ENCODE measurements at places on chromosomes 4 and X. TPM values are rescaled to one million over a fixed set of nuclear protein-coding genes. Genes with fewer than 3 reads are reported as not detected.
A peak's percentile ranks its signal among the peaks of the same experiment; 100 is the strongest.

CENPVL2 gene
- not detected for polyA plus RNA-seq

MTNR1A gene
- polyA plus RNA-seq: 1.6 TPM

ZNF141 gene
- polyA plus RNA-seq: 27.4 TPM

DCHS2 gene
- 4.9 TPM for polyA plus RNA-seq

SRP72 gene
- 137 TPM for polyA plus RNA-seq

DNA sequence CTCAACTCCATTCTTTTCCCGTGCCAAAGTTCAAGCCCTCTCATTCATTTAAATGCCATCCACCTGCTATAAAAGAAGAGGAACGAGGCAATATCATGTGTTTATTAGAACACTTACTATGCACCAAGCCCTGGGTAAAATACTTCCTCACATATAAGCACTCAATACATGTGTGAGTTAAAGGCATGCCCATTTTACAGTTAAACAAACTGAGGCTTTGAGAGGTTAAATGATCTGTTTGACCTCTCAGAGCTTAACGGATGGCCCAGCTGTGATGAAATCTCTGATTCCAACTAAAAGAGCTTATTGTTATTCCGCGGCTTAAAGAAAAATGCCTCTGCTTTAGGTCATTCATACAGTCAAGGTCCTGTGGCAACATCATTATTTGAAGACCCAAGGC is 124.3 kb downstream of the HS6ST2 start:
- DNase-seq: no peak

DNA sequence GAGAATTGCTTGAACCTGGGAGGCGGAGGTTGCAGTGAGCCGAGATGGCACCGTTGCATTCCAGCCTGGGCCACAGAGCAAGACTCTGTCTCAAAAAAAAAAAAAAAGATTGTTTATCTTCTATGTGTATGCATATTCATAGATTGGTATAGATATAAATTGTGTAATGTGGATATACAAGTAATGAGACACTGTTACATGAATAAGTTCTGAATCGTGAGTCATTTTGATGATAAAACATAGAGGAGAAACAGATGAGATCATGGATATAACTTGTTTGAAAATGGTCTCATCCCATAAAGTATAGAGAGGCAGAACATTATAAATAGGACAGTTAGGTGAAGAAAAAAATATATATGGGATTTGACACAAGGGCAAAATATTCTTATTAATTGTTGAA is 628.0 kb downstream of the IL1RAPL1 start:
- no peak for DNase-seq

DNA sequence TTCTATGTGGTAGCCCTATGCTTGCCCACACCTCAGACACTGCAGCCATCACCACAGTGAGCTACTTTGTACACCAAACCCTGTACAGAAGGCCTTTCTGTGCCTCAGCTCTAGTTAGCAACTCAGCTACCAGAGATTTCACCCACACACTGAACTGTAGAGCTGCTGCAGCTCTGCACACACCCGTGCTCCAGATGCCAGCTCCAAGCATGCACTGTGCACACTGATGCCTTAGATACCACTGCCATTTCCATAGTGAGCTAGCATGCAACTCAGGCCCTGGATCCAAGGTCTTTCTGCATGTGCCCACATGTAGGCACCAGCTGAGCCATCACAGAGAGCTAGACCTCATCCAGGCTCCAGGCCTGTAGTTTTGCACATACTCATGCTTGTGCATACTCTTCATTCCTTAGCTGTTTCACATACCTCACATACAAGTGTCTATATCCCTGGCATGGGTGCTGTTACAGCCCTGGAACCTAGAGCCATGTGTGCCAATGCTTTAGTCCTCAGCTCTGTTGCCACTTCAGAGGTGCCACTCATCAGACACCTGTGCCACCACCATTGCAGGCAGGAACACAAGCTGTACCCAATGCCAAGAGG is 423.5 kb upstream of the NDST3 start:
- no peak for DNase-seq

DNA sequence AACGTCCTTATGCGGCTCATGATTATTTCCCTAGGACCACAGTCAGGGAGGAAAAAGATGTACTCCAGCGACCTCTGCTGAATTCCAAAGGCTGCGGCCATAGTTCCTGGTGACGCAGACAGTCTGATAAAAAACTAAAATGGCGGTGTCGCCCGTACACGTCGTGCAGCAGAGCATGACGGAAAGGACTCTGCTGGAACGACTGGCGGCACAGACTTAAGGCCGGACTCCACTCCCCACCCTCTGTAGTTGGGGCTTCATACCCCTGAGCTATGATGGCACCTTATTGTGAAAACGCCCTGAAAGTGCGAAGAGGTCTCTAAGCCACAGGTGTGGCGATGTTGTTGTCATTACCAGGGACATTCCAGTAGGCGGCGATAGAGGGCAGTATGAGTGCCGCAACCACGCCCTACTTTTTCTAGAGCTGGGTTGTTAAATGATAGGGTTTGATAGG is 90.0 kb upstream of the EDA2R start:
- peak; percentile 13 for DNase-seq

GRCh38 chr4:22848332-22848731 is 155.6 kb downstream of the GBA3 start:
- no peak for DNase-seq

DNA sequence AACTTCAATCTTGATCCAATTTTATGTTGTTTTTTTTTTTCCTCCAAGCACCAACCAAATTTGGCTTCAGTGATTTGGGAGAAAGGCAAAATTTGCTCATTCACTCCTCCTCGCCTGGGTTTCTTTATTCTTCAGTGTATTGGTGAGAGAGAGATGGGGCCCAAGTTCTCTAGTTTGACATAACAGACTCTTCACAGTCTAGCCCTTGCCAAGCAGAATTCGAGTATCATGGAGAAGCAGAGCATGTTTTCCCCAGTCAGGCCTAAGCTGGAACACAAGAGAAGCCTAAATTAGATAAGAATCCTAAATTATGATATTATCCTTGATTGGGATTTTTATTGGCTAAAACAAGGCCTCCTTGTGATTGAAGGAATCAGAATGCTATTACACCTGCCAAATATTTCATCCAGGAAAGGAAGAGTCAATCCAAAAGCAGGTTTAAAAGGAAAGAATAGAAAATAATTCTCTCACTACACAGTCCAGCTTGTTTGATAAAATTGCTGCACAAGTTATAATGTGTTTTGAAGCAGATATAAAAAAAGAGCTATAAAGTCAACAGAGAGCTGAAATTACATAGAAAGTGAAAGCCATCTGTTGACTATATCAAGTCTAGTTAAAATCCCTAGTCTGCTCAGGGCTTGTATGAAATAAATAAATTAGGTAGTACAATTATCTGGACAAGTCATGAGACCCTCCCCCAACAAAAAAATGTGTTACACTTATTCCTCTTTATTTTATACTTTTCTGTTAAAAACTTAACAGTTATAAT is 39.9 kb upstream of the FAM241A start:
- no peak for DNase-seq

DNA sequence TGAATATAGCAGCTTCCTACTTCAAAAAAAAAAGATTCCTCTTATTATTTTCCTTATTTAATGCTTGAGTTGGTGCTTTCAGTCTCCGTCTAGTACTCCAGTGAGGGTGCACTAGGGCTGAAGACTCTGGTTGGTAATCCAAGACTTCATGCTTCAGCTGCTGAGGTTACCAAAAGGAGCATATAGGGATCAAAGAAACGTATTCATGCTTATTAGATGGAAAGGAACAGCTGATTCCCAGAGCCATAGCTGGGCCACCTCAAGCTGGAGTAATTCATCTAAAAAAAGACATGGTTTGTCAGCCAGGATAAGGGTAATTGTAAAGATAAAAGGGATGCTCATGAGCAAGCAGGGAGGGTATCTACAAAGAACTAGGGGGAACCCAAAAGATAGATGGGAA is 131.7 kb upstream of the FAM47B start:
- DNase-seq: no peak

GRCh38 chr4:173478201-173478912 is 51.7 kb downstream of the HAND2 start:
- DNase-seq: no peak
